Daoy (cell line): ENCODE measurements at places on chromosomes 11 and 22. TPM values are rescaled to one million over a fixed set of nuclear protein-coding genes. Genes with fewer than 3 reads are reported as not detected.

PHETA2 gene
- total RNA-seq = 8.7 and 14.5 TPM in 2 replicates

PDE2A gene
- total RNA-seq = 0.09 and 0.23 TPM in 2 replicates

GANAB gene
- 128 and 165 TPM in 2 replicates for total RNA-seq

EIF4ENIF1 gene
- total RNA-seq = 4.6 and 6.8 TPM in 2 replicates

ZBED4 gene
- 10.6 and 12.1 TPM in 2 replicates for total RNA-seq

OR52E8 gene
- 0.15 TPM in 1 of 2 replicates, not detected in the other for total RNA-seq

CRKL gene
- total RNA-seq = 32.2 and 33.8 TPM in 2 replicates

ZBTB16 gene
- not detected in 2 replicates for total RNA-seq

CCDC73 gene
- total RNA-seq = not detected in 2 replicates

GAL3ST1 gene
- total RNA-seq = 0.12 and 0.29 TPM in 2 replicates

OR5M8 gene
- not detected in 2 replicates for total RNA-seq

ALX4 gene
- 0.39 and 1.5 TPM in 2 replicates for total RNA-seq

KIF18A gene
- 27.5 and 46.9 TPM in 2 replicates for total RNA-seq

GSC2 gene
- not detected in 2 replicates for total RNA-seq

SLC22A9 gene
- not detected in 2 replicates for total RNA-seq

CAPN5 gene
- 2.7 and 5.5 TPM in 2 replicates for total RNA-seq

TCN1 gene
- total RNA-seq = not detected in 2 replicates

PTGDR2 gene
- 0.06 TPM in 1 of 2 replicates, not detected in the other for total RNA-seq

KBTBD3 gene
- total RNA-seq = 0.91 and 2.9 TPM in 2 replicates

RBFOX2 gene
- 67.0 and 83.1 TPM in 2 replicates for total RNA-seq

DLG2 gene
- 0.42 and 2.3 TPM in 2 replicates for total RNA-seq

UBQLNL gene
- not detected in 2 replicates for total RNA-seq

HARBI1 gene
- 2.3 and 5.1 TPM in 2 replicates for total RNA-seq

NEFH gene
- 0.11 TPM in 1 of 2 replicates, not detected in the other for total RNA-seq

SHANK3 gene
- 0.33 and 0.46 TPM in 2 replicates for total RNA-seq

BMAL1 gene
- 20.1 and 29.8 TPM in 2 replicates for total RNA-seq

PLA2G6 gene
- 2.8 and 3.9 TPM in 2 replicates for total RNA-seq

MMP3 gene
- total RNA-seq = 0.11 and 0.36 TPM in 2 replicates

INS gene
- total RNA-seq = not detected in 2 replicates

MUC2 gene
- total RNA-seq = not detected in 2 replicates

GAL gene
- 5.1 and 8.3 TPM in 2 replicates for total RNA-seq

OR8D4 gene
- total RNA-seq = not detected in 2 replicates

CD248 gene
- total RNA-seq = 0.06 TPM in 1 of 2 replicates, not detected in the other

SPDYC gene
- total RNA-seq = not detected in 2 replicates

FOSL1 gene
- 54.0 and 59.3 TPM in 2 replicates for total RNA-seq

MPZL2 gene
- total RNA-seq = 0.17 TPM in 1 of 2 replicates, not detected in the other

LIF gene
- total RNA-seq = 33.3 and 35.2 TPM in 2 replicates

RIMBP3B gene
- 0.12 and 0.63 TPM in 2 replicates for total RNA-seq

ARHGAP8 gene
- total RNA-seq = 4.6 and 28.2 TPM in 2 replicates

CHADL gene
- 0.46 TPM in 1 of 2 replicates, not detected in the other for total RNA-seq

HTR3B gene
- not detected in 2 replicates for total RNA-seq

NPAS4 gene
- 0.11 TPM in 1 of 2 replicates, not detected in the other for total RNA-seq

RBMXL2 gene
- not detected in 2 replicates for total RNA-seq

PLA2G3 gene
- total RNA-seq = 0.51 and 0.80 TPM in 2 replicates

APOBEC3A gene
- not detected in 2 replicates for total RNA-seq

EIF3F gene
- total RNA-seq = 197 and 243 TPM in 2 replicates

EFCAB6 gene
- total RNA-seq = 2.6 and 3.1 TPM in 2 replicates

GVQW3 gene
- total RNA-seq = 0.34 and 0.57 TPM in 2 replicates

APLNR gene
- not detected in 2 replicates for total RNA-seq

GLYATL1 gene
- total RNA-seq = 1.1 TPM in 1 of 2 replicates, not detected in the other

TP53I11 gene
- 10.1 and 11.2 TPM in 2 replicates for total RNA-seq

MS4A4E gene
- total RNA-seq = not detected in 2 replicates

SMTNL1 gene
- total RNA-seq = not detected in 2 replicates

HEPN1 gene
- total RNA-seq = not detected in 2 replicates

MMP10 gene
- total RNA-seq = not detected in 2 replicates
